ENCODE measurements at places on chromosomes 3 and 15.

DNA sequence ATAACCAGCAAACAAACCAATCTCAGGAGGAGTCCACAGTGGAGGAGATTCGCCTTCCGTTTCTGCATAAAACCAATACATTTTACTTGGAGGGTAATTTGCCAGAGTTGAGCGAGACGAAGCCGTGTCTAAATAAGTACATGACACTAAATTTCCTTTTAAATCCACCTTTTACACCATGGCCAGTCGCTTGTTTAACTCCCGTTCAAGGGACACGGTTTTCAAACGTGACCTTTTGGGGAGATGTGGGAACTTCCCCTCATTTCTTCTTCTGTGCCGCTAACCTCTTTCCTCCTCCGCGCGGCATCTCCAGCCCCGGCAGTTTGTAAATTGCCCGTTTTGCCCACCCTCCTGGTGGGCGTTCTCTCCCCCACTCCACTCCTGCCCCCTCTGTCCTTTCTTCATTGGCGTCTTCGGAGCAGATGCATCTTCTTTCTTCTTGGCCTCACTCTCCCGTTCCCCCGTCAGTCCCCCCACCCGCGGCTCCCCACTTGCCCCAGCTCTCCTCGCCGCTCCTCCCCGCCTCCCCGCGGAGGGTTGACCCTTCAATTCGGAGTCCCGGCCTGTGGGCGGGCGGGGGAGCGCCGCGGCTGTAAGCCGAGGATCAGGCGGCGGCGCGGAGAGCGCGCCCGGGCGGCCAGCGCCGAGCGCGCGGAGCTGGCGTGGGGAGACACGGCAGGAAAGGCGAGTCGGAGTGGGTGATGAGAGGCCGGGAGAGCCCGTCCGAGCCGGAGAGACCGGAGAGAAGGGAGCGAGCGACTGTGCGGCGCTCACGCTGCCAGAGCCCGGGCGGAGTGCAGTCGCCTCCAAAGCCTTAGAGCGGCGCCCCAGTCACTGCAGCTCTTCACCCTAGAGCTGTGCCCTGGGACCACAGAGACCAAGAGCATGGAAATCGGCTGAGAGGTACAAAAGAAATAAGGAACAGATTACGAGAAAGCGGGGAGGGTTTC is at the start of gene NLGN1:
Gene NLGN1 (plus strand): TSS at position 584 of the 950 bp plus-strand sequence.
- no peak for DNase-seq

DNA sequence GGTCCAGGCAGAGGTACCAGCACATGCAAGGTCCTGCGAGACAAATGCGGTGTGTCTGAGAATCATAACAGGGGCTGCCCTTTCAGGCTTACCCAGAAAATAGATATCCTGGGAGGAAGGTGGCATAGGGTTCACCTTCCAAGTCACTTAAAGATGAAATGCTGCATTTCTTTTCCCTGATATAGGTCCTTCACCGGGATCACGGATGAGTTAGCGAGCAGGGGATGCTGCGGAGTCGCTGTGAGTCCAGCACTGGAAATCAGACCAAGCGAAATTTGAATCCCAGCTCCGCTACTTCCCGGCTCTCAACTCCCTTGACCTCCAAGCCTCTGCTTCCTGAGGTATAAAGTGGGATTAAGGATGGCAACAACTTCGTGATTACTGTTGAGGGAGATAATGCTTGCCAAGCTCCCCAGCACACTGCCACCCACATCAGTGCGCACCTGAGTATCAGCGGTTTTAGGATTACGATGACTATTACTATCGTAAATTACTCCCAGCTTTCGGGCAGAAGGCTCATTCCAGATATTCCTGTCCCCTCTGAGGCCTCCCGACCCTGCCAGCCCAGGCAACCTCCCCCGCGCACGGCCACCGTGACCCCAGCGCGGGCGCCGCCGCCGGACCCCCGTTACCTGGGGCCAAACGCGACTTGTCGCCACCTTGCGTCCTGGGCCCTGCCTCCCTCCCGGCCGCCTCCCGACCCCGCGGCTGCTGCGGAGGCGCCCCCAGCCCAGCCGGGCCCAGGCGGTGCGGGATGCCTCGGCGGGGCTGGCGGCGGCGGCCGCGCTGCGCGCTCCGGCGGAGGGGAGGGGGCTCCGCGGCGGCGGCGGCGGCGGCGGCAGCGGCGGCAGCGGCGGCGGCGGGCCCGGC is 589 bp upstream of the GPR27 start:
- no peak for DNase-seq

DNA sequence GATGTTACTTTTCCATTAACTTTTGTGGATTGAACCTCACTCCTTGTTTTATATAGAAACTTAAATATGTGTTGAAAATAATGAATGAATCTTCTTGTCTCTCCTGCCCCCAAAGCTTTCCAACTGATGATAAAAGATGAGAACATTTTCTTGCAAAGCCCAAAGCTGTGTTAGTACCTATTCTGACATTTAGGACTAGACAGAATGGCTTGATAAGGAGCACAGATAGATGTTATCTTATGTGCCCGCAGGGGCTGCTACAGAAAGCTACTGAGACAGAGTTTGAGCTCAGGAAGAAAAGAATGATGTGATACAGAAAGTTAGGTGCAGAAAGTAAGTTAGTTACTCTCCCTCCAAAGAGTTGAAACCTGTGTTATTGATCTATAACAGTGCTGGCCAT is 109.4 kb upstream of the ATP11B start:
- DNase-seq, result no peak

GRCh38 chr3:120092474-120092873 is 1.8 kb downstream of the GSK3B start:
- no peak for DNase-seq

- no peak for DNase-seq
These were observed 3.0 kb downstream of the SELENOT start for GRCh38 chr3:150605998-150606641.

GRCh38 chr3:8964436-8965370 is 1.4 kb upstream of the RAD18 start:
- DNase-seq, result no peak

DNA sequence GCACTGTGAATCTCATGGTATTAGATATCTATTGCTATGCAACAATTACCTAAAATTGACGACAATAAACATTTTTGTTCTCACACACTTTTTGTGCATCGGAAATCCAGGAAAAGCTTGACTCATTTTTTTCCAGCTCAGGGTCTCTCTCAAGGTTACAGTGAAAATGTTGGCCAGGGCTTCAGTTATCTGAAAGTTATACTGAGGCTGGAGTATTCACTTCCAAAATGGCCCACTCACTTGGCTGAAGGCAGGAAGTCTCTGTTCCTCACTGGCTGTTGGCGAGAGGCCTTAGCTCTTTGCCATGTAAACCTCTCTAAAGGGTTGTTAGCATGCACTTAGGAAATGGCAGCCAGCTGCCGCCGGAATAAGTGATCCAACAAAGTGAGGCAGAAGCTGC is 41.4 kb downstream of the OSTN start:
- no peak for DNase-seq

DNA sequence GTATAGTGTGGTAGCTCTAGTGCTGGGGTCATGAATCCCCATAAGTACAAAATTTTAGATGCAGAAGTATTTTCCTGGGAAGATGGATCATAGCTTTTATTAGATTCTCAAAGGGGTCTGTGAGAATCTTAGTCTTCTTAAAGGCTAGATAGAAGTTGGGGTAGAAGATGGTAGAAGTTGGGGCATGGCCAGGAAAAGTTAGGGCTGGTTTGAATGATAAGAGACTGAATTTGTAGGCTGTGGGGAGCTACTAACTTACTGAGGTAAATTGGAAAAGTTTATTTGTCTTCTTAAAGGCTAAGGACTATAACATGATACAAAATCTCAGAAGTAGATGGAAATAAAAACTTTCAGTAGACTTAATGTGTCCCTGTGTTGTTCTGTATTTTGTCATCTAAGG is 1.6 kb upstream of the UBE2Q2 start:
- DNase-seq, result no peak

DNA sequence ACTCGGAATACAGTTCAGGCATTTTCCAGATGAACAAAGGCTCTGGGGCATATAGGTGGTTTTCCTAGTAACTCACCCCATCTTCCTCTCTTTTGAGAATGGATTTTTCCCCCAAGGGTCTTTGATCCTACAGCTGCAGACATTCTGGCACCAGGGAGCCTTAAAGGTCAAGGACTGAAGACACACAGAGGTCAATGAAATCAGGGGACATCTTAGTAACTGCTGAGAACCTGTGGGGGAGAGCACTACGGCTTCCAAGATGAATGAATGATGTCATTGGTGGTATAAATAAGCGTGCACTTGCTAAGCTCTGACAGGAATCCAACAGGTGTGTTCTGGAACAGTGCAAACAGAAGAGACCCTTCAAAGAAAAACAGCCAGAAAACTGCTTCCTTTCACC is 36.3 kb downstream of the TMEM212 start:
- no peak for DNase-seq

- no peak for DNase-seq
These were observed 15.3 kb upstream of the SEMA3F start for GRCh38 chr3:50139718-50140423.

- no peak for DNase-seq
These were observed 230.3 kb upstream of the RGMA start for GRCh38 chr15:93319121-93319814.

- DNase-seq, result no peak
These were observed 236.3 kb upstream of the LRTM1 start for GRCh38 chr3:55164191-55164590.

GRCh38 chr3:164641071-164641470 is 437.2 kb downstream of the SI start:
- DNase-seq, result no peak

DNA sequence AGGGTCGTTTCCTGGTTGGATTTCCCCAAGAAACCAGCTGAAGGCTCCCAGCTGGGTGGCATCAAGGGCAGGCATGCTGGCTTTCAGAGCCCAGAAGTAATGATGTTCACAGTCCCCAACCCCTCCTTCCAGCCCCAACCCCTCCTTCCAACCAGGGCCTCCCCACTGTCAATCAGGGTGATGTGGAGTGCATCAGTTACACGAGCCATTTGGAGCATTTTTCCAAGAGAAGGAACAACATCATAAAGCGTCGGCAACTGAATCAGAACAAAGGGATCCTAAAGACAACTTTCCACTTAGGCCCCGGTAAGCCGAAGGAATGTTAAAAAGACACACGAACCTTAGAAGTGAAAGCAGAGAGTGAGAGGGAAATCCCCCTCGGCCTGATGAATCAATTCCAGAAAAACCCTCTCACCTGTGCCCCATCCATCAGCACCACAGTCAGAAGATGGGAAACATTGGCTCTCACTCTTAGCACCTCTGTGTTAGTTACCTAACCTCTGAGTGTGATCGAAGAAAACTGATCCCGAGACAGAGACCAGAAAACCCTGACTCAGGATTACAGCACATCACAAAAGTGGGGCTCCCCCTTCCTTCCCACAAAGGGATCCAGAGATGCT is 101.2 kb upstream of the WNT5A start:
- no peak for DNase-seq

DNA sequence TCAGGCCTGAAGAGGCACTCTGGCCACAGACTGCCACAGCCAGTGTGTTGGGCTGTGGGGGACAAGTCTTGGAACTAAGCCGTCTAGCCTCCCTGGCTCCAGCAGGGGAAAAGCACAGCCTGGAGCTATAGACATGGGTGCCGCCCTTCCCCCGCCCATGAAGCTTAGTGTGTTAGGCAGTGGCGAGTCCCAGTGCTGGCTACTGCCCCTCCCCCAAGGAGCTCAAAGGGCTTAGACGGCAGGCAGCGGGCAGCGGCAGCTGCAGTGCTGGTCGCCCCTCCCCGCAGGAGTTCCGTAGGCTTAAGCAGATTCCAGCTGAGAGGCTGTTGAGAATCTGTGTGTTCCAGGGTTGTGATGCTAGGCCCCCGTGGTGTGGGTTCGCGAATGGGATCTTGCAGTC is 135.8 kb upstream of the RORA start:
- no peak for DNase-seq

- DNase-seq, result peak; percentile 92
These were observed 936 bp downstream of the SIN3A start for GRCh38 chr15:75450307-75451201.

DNA sequence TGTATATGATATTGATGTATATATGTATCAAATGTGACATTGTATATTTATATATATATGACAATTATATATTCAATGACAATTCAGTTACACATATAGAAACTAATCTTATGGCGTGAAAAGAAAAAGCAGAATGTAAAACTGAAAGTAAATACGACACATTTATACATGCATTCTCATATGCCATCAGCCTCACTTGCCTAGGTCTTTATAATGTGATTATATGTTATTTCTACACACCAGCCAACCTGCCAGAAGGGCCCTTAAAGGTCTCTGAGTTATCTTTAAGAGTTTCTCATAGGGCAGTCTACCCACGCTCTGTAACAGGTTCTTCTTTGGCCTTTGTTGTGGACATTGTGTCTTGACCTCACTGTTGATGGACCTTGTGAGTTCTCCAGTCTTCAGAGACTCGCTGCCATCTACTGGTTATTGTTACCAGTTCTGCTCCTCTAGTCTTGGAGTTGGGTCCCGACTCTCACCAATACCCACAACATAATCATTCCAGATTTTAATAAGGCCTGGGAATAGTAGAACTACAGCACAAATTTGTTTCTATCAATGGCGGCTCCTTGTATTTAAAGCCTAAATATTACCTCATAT is 371.5 kb upstream of the GOLIM4 start:
- DNase-seq, result no peak

DNA sequence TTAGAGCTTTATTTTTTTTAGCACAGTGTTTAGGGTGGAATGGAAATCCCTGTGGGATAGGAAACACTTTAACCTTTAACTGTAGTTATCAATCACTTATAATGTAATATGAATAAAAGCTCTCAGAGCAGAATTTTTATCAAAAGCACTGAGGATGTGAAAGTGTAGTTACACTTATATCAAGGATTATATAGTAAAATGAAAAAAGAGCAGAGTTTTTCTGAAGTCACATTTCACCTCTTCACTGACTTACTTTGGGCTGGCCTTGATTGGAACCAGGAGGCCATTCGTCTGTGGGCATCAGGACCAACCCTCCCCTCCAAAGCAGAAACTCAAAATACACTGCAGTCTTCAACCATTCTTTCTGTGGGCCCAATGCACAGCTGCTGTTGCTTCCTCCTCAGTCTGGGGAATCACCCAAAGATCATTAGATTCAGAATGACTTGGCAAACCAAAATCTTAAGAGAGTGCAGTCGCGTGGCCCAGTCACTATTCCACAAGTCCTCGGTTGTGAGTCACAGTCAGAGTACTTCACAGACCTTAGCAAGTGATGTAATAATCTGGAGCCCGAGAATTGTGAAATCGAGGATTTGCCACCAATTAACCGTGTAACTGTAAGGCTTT is 132.6 kb upstream of the COL8A1 start:
- DNase-seq, result no peak

DNA sequence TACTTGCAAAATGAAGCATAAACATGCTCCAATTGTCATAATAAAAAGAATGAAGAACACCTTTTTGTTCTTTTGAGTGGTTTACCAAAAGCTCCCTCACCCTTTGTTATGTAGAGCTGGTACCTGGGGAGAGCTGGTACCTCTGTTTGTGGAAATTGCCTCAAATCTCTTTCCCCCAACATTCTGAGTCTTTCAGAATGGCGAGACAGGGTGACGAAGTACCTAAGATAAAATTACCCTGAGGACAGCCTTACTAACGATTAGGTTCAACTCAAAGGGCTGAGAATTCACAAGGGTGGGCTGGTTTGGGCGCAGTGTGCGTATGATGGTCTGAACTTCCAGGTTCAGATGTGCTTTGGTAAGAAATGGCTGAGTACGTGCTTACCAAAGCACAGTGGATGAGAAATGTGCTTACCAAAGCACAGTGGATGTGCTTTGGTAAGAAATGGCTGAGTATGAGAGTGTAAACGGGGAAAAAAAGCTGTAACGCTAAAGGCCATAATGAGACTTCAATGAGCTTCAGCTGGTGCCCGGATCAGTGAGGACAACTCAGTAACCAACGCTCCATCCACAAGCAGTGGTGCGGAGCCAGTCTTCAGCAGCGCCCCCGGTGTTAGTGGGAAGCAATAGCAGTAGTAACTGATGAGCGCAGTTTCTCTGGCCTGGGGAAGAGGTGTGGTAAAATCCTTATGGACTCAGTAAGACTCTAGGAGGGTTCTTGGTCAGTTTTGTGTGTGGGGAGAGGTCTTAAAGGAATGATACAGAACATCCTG is 72.3 kb upstream of the LRIG1 start:
- no peak for DNase-seq
